ENCODE measurements at places on chromosomes 11 and 22.

GRCh38 chr22:46129390-46130041 lies 20.8 kb upstream of the PPARA start:
- no peak for DNase-seq

- DNase-seq: no peak
These were observed 125.2 kb downstream of the ETS1 start for GRCh38 chr11:128462189-128462588.

DNA sequence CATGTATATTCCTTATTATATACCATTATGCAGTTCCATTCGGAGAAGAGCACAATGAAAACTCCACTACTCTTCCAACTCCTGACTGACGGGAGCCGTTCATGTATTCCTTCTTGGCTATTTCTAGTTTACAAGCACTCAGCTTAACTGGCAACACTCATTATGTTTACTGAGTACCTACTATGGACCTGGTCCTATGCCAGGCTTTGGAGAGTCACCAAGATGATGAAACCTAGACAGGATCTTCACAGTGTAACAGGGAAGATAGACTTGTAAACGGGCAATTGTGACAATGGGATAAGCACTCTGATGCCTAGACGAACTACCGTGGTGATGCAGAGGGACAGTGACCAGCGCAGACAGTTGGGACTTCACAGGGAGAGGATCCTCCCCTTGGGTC lies 22.3 kb upstream of the ST3GAL4 start:
- no peak for DNase-seq

GRCh38 chr22:17829695-17830042 lies 55.4 kb upstream of the BID start:
- DNase-seq: no peak

GRCh38 chr22:25051983-25052710 lies 99.6 kb downstream of the KIAA1671 start:
- no peak for DNase-seq

GRCh38 chr11:62555464-62556107 lies 9.0 kb upstream of the AHNAK start:
- peak; percentile 29 for DNase-seq

GRCh38 chr11:82790723-82791484 lies 57.2 kb upstream of the FAM181B start:
- no peak for DNase-seq

DNA sequence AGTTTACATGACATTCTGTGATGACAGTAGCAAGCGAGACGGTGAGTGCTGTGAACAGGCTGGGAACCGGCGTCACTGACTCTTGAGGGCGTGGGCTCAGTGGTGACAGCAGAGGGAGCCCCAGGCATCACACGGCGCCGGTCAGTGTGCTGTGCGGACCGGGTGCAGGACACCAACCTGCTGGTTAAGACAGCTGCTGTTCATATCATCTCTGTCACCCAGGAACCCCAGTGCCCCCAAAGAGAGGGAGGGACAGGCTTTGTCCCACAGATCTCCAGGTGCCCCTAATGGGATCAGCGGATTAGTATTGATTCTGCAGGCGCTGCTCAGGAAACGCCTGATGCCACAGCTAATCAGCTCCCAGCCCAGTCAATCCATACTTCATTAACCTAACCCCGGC lies 18.4 kb downstream of the B3GAT1 start:
- no peak for DNase-seq

GRCh38 chr11:60872124-60872960 lies 5.0 kb downstream of the ZP1 start:
- DNase-seq: no peak

DNA sequence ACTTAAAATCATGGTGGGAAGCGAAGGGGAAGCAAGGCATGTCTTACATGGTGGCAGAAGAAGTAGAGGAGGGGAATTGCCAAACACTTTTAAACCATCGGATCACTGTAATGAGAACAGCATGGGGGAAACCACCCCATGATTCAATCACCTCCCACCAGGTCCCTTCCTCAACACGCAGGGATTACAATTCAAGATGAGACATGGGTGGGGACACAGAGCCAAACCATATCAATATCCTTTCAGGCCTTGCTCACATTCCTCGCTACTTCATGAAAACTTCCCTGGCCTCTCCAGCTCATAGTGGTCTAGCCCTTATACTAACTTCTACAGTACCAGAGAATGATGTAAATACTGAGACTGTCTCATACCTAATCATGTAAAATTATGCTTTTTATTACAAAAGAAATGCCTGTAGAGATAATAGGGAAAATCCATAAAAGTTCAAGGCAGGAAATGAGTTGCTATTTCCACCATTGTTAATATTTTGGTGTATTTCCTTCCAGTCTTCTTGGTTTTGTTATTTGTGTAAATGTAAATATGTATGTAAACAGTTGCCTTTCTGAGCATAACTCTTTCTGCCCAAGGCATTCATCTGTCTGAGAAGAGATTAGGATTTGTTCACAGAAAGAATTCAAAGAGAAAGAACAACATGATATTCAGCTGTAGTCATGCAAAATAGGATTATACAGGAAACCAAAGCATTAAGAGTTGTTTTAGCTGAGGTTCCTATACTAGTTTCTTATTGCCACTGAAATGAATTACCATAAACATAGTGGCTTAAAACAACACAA lies 104.3 kb upstream of the LDLRAD3 start:
- no peak for DNase-seq

DNA sequence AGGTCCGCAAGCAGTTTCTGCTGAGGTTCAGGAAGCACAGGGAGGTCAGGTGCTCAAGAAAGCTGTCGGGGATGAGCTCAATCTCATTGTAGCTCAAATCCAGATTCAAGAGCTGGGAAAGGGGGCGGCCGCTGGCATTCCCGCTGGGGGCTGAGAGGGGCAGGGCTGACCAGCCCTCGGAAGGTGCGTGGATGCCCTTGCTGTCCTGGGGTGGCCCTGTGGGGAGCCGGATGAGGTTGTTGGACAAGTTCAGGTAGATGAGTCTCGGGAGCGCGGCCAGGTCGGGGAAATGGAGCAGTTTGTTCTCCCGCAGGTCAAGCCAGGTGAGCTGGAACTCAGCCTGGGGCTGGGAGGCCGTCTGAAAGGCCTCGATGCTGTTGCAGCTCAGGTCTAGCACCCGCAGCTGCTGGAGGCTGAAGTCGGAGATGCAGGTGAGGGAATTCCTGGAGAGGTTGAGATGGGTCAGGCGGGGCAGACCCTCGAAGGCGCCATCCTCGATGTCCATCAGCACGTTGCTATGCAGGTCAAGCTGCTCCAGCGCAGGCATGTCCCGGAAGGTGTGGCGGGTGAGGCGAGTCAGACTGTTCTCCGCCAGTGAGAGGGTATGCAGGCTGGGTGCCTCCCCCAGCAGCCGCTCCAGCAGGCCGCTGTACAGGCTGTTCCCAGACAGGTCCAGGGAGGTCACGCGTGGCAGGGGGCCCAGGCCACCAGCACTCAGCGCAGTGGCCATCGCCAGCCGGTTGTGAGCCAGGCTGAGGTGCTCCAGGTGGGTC lies 9.8 kb downstream of the LRRC32 start:
- DNase-seq: no peak

GRCh38 chr11:133530501-133530835 lies 1.8 kb downstream of the OPCML start:
- no peak for DNase-seq

DNA sequence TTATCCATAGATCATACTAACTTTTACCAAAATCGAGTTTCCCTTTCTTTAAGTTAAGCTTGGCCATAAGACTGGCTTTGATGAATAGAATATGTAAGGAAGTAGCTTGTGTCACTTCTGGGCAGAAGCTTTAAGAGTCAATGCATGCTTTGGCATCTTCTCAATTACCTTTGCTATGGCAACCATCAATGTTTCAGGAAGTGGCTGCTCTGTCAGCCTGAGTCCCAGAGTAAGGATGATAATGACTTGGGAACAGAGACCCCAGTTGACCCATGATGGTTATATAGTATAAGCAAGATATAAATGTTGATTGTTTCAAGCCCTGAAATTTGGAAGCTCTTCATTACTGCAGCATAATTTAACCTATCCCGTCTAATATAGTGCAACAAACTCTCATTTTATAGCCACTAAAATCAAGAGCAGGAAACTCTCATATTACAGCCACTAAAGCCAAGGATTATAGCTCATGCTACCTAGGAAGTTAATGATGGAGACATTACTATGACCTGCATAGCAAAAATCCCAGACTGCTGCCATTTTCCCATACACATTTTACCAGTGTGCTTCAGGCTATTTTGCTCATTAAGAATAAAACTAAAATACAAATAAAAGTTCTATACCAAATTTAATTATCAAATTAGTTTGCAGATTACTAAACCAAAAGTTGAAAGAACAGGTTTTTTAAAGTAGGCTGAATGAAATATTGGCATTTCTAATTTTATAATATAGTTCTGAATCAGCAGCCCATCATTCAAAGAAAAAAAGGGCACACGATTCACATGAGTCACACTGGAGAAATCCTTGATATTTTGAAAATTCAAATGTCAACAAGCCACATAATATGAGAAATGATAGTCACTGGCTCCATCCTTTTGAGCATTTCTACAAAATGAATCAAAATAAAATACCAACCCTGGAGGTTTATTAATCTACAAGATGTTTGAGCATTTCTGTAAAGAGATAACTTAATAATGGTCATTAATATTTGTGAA lies 23.8 kb downstream of the FSHB start:
- DNase-seq: no peak

DNA sequence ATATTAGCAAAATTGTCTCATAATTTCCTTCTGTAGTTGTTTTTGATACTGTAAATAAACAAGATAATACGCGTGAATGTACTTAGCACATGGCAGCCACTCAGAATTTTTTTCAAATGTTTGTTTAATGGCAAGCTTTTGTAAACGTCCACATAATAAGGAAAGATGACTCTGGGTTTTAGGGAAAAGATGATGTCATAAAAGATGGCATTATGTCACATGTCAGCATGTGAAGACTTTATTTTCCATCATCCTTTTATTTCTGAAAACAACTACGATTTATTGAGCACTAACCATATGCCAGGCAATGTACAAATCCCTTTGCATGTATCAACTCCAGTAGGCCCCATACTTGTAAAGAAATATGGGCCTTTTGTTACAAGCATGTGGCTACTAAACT lies 139.9 kb downstream of the C11orf91 start:
- no peak for DNase-seq

DNA sequence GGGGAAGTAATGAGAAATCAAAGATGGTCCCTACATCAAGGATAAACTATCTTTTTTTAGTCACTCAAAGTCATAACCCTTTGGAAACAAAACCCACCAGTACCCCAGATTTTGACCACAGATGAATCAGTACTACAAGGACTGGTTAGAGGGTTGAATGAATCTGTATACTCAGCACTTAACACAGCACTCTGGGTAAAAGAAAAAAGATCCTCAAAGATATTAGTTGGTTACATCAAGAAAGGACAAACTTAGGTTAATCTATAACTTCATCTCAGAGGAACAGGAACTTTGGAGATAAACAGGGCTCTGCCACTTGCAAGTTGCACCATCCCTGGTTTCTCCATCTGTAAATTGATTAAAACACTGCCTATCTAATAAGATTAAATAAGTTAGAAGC lies 18.8 kb downstream of the SC5D start:
- DNase-seq: no peak
